Keratinocyte (primary cell): ENCODE measurements at places on chromosomes 2 and 18.

DNA sequence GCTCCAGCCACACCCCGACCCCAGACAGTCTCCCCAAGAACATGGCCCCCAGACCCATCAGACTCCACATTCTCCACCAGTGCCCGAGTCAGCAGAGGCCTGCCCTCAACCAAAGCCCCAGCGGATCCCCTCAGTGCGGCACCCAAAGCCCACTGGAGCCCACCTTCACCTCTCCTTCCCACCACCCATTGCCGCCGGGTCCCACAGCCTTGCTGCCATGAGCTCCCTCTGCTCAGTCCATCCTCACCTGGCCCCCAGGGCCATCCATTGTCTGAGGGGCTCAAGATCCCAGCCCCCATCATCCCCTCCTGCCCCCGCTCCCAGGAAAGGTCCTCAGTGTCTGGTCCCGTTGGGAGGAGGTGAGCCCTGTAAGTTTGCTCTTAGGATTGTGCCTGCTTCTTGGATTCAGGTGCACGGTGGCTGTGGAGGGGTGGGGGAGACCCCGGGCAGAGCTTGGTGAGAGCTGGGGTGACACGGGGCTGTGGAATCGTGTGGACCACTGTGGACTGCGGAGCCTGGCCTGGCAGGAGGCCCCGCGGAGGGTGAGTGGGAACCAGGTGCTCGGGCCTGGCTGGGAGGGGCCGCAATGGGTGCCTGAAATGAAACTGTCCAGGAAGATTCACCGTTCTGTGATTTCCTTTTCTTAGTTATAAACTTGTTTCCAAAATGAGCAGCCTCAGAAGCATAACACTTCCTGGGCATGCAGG is 32.7 kb upstream of the GPC1 start:
- DNase-seq, result no peak

- no peak for DNase-seq
These were observed 1424.9 kb upstream of the NXPH2 start for GRCh38 chr2:140205093-140205492.

- DNase-seq, result no peak
These were observed 556.0 kb upstream of the MEX3C start for GRCh38 chr18:51753365-51754057.

DNA sequence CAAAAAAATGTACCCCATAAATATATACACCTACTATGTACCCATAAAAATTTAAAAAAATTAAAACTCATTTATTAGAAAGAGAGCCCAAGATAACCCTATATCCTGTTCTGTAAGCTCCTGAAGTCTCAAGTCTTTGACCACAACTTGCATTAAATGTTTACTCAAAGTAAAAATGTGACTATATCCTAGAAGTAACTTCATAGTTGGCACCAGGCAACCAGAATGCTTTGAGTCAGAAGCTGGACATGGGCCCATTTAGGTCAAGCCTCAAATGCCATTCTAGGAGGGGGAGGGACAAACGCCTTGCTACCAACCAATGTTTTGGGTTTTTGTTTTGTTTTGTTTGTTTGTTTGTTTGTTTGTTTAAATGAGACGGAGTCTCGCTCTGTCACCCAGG is 9.3 kb upstream of the TBC1D8 start:
- no peak for DNase-seq

DNA sequence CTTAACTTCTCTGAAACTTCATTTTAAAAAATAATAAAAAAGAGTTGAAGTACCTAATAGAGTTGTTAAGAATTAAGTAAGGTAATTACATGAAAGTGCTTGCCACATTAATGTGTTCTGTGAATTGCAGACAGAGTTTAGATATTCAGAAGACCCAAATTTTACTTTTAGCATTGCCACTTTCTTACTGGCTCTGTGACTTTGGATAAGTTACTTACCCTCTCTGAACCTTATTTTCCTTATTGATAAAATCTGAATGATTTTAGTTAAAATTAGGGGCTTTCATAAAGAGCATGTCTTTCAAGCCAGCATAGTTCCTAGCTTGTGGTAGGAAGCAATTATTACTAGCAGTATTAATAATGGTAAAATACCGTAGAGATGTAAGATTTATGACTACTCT is 101.2 kb upstream of the CREB1 start:
- DNase-seq, result no peak
